Stimulated activated CD8-positive, alpha-beta memory T cell treated with anti-CD3 and anti-CD28 coated beads, Interleukin-4, amount 100 ng/mL, for 4 hours (primary cell): ENCODE measurements at places on chromosomes 3 and 15.

- no peak for DNase-seq
Measured at GRCh38 chr3:195080125-195080524, 190.8 kb downstream of the XXYLT1 start.

GRCh38 chr3:28816017-28816416 lies 464.9 kb upstream of the RBMS3 start:
- DNase-seq: no peak

GRCh38 chr3:110077093-110077492 lies 739.7 kb upstream of the DPPA4 start:
- DNase-seq: no peak

DNA sequence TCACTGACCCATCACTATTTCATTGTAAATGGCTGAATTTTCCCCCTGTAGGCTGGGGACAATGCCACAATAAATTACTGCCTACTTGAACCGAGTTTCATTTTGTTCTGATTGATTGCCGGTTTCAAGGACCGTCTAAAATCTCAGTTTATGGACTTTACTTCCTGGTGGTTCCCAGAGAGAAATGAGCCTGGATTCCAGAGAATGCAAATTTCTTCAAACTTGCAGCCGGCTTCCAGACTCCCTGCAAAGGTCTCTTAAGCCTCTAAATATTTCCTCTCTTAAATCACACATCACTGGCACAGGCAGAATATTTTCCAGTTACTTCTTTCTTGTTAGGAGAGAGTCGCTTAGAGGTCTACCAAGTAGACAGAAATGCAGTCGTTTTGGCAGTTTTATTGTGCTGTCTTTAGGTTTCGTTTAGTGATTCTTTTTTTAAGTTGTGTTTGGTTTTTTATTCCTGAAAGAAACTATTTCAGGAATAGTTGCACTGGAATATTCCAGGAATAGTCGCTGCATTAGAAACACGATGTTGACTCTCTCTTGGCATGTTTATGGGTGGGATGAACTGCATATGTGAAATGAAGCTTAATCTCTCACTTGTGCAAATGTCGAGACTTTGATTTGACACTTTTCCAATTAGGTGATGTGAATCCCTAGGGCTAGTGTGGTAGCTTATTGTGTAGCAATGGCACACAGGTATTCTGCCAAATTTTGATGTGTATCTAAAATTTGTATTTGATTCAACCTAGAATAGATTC lies 284.1 kb upstream of the NR2E3 start:
- DNase-seq: no peak

GRCh38 chr3:195113048-195113447 lies 157.9 kb downstream of the XXYLT1 start:
- no peak for DNase-seq

- DNase-seq: no peak
Measured at GRCh38 chr3:46405301-46406019, 1.4 kb downstream of the CCR5AS start.

DNA sequence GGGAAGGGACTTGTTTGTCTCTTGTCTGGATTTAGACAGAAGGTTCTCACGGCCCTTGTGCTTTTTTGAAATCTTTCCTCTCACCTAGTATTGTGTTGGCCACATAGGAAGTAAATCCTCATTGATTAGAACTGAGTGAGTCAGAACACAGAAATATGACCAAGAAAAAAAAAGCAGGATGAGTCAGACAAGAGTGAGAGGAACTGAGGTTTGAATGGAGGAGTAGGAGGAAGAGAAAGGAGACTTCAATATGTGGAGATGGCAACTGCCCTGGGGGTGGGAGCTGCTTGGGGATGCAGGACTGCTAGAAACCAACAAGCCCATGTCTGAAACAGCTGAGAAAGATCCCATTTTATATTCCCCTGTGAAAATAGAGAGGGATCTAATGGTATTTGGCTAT lies 194.1 kb upstream of the ZBTB20 start:
- DNase-seq: no peak

DNA sequence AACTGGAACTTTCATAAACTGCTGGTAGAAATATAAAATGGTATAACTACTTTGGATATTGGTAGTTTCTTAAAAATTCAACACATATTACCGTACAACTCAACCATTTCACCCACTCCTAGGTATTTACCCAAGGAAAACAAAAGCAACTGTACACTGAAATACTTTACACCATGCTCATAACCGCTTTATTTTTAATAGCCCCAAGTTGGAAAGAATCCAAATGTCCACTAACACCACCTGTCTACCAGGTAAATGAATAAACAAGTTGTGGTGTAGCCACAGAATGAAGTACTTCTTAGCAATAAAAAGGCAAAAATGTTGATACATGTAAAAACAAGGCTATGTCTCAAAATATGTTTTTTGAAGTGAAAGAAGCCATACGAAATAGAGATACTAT lies 215.9 kb upstream of the PEX5L start:
- DNase-seq: no peak

- no peak for DNase-seq
Measured at GRCh38 chr3:31370380-31370666, 162.4 kb upstream of the STT3B start.

DNA sequence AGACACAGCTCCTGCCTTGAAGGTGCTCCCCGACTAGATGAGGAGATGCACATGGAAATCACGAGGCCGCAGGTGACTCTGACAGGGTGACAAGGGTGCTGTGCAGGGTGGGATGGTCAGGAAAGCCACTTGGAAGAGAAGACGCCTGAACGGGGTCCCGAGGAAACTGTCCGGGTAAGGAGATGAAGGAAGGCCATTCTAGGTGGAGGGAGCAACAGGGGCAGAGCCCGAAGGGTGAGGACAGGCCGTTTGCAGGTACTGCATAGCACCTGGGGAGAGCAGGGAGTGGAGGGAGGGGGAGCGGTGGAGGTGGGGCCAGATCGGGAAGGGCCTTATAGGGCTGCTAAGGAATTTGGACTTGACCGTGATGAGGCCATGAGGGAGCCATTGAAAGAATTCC lies 105.6 kb upstream of the DLG1 start:
- DNase-seq: no peak

GRCh38 chr3:191329654-191330529 lies at the start of gene UTS2B:
Gene UTS2B, minus strand, starts transcription at chr3:191330526. Its CDS starts 48,337 bp downstream, at chr3:191282189.
- no peak for DNase-seq
